ENCODE measurements at places on chromosomes 5 and 9. TPM values are rescaled to one million over a fixed set of nuclear protein-coding genes. Genes with fewer than 3 reads are reported as not detected.

Gene CTNND2
- not detected for total RNA-seq

DNA sequence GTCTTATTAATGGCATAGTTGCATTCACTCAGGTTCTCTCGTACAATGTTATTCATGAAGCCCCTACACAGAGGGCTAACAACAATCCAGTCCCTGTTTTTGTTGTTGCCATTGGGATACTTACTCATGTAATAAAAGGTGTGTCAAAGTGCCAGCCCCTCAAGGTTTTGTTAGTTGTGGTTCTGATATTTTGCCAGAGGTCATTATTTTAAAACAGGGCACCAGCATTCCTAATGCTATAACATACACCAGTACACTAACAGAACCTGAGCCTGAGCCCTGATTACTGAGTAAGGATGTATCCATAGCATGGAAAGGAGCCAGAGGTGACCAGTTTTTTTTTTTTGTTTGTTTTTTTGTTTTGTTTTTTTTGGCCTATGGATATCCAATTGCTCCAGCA is 50.2 kb downstream of the SMC2 start:
- H3K4me1 ChIP-seq, result no peaks in the 10 kb centered on the region
- no peaks in the 10 kb centered on the region for H3K27me3 ChIP-seq
- no peaks in the 10 kb centered on the region for H3K36me3 ChIP-seq
- no peak for DNase-seq
- H3K27ac ChIP-seq, result no peak overlapping the region

GRCh38 chr5:82601077-82601476 is 322.9 kb upstream of the RPS23 start:
- no peak for DNase-seq
- no peaks in the 10 kb centered on the region for H3K4me1 ChIP-seq
- H3K36me3 ChIP-seq, result no peaks in the 10 kb centered on the region

- no peak overlapping the region for H3K4me3 ChIP-seq
- DNase-seq, result no peak
- H3K36me3 ChIP-seq, result no peaks in the 10 kb centered on the region
- H3K27me3 ChIP-seq, result no peaks in the 10 kb centered on the region
Observed at GRCh38 chr5:170486371-170486770, 17.4 kb upstream of the KCNIP1 start.

Gene NOXA1
- 0.94 TPM for total RNA-seq
